ENCODE measurements at places on chromosomes 16 and 17.
A peak's percentile ranks its signal among the peaks of the same experiment; 100 is the strongest.

DNA sequence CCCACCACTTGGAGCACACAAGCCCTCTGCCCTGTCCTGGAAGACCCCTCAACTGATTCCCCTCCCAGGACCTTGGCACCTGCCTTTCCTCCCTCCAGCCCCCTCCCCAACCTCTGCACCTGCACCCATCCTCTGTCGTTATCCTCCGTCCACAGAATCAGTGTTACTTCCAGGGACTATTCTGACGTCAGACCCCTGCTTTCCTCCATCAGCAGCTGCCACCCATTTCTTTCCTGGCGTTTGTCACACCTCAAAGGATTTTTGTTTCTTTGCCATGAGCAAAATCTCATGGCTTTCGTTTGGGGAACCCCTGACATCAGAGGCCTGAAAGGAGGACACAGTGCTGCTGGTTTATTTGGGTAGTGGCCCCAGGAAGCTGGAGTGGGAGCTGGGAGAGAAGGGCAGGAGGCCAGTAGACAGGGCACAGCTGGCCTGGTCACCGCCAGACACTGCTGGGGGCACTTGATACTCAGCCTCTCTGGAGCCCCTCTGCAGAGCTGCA, 68.4 kb downstream of the SOCS1 start:
- no peak for DNase-seq

- DNase-seq = no peak
Observed at GRCh38 chr16:16075488-16076422, 126.3 kb downstream of the ABCC1 start.

GRCh38 chr16:87850009-87851006, 19.0 kb downstream of the SLC7A5 start:
- peak; percentile 82 for DNase-seq

DNA sequence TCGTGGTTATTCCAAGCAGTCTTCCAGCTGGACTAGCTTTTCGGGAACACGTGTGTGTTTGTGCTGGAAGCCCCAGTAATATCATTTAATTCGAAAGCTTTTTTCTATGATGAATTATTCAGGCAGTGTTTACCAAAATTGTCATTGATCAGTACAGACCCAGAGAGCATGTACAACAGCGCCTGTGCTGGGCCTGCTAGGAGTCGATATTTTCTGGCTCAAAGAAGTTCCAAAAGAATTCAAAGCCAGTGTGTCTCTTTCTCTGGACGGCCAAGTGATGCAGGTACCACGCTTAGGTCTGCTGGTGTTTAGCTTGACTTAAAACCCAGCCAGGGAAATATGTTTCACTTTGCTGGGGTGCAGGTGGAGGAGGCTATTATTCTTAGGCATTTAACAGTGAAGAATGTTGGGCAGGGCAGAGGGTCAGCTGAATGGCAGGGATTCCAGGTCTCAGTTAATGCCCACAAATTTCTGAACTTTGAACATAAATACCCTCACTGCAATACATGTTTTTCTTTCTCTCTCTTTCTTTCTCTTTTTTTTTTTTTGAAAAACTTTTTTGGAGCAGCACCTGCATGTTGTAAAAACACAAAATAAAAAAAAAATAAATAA, 401.3 kb downstream of the WWOX start:
- no peak for DNase-seq

GRCh38 chr16:27781981-27782880, 232.3 kb downstream of the KATNIP start:
- no peak for DNase-seq

DNA sequence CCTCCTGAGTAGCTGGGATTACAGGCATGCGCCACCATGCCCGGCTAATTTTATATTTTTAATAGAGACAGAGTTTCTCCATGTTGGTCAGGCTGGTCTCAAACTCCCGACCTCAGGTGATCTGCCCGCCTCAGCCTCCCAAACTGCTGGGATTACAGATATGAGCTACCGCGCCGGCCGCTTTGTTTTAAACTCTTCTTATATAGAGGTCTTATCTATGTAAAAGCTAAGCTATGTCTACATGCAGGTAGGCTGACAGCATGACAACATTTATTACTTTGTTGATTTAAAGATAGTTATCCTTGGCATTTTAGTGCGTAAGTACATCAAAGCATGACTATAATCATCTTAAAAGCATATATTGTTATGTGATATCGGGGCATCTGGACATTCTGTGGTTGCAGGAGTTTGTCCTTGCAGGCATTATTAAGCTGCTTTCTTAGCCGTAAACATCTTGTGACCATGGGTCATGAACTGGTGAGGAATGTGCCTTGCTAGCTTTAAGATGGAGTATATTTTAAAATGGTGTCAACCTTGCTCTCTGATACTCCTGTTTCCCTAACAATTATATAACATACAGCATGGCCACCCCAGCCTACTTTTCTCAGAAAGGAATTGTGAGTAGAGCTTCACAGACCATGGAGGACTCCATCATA, 45.8 kb upstream of the TAOK1 start:
- no peak for DNase-seq

DNA sequence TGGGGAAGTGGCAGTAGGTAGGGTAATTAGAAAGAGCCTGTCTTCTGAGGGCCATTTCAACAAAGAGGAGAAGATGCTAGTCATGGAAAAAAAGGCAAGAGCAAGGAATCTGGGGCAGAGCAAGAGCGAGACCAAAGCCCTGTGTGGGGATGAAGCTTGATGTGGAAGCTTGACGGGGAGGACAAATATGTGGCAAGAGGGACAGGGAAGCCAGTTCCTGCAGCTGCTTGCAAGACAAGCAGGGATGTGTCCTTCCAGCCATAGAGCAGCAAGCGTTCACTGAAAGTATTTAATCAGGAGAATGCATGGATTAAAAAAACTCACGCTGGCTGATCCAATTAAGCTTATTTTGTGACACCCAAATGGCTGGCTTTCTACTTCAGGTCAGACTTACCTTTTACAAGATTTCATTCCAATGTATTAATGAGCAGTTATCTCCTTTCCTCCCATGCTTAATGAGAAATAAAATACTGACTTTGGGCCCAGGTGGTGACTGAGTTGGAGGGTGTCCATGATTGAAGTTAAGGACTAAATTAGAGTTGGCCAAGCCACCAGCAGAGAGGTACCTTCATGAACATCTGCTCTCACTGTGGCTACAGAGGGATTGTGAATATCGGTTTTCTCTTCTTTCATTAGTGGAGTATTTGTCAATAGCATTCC, 76.8 kb downstream of the ABCA8 start:
- no peak for DNase-seq

DNA sequence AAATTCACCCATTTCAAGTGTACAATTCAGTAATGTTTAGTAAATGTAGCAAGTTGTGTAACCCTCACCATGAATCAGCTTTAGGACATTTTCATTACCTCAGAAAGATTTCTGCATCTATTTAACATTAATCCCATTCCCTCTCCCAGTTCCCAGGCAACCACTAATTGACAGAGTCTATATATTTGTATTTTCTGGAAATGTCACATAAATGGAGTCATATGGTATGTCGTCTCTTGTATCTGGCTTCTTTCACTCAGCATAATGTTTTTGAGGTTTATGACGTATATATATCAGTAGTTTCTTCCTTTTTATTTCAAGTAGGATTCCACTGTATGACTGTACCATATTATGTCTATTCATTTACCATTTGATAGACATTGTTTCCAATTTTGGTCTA, 199.8 kb downstream of the CYB561 start:
- no peak for DNase-seq

DNA sequence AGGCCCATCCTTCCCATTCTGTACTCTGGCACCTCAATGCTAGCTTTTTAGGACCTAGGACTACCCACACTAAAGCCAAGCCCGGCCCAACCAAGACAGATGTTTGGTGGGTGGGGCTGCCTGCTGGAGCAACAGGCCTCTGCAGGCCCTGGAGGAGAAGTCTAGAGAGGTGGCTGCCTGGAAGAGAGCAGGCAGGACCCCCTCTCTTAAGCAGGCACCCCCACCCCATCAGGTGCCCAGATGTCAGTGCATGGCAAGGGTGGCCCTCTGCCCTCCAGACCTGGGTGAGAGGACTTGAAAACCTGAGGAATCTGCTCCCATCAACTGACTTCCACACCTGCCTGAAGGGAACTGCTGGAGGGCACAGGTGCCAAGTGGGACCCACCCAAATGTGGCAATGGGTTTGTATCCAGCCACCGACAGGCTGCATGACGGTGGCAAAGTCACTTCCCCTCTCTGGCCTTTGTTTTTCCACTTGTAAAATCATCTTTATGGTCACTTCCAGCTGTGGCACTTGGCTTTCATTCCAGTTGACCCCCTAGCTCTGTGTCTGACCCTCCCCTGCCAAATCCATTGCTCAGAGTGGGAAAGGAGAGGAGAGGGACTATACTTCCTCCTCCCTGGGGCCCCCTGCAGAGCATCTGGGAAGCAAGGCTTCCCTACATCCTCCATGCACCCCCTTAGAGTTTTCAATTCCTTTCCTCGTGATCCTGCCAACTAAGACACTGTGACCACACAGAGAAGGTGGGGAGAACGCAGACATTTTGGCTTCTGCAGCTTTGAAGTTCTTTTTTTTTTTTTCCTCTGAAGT, 1.7 kb upstream of the STAT5A start:
- DNase-seq = no peak

DNA sequence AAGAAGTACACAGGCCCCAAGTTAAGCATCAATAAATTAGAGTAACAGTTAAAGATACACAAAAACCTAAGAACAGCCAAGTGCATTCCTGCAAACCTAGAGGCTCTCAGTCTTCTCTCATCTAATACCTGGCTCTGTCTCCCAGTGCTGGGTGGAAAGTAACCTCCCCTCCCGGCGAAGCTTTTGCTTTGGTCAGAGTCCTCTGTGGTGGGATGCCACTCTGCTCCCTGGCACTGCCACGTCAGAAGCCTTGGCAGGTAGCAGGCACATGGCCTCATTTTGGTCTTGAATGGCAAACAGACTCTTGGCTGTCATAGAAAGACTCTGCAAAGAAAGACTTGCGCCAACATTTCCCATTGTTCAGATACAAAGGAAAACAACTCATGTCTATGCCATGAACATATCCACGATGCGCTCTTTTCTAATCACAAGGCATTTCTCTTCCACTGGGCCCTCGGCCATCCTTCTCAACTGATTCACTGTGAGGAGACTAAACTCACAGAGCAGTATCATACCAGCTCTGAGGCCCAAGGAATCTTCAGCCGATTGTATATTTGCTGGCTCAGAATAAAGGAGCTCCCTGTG, 21.2 kb downstream of the MTHFSD start:
- no peak for DNase-seq

- no peak for DNase-seq
Observed at GRCh38 chr16:47876511-47876910, 279.3 kb downstream of the ABCC12 start.

- no peak for DNase-seq
Observed at GRCh38 chr17:38719943-38720641, 10.0 kb upstream of the CISD3 start.

DNA sequence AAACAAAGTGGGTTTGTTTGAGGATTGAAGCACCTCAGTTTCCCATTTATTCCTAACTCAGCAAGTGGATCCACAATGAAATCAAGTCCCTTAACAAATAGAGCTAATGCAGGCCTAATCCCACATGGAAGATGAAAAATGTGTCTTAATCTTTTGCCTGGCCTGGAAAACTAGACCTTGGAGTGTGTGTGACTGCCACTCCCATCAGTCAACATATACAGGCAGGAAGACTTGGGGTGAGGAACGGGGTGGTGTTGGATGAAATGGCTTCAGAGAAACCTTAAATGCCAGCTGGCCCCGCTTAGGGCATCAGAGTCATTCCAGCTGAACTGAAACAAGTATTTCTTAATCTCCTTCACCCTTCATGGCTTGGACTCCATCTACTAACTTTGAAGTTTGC, 269.5 kb downstream of the MAF start:
- DNase-seq = no peak

DNA sequence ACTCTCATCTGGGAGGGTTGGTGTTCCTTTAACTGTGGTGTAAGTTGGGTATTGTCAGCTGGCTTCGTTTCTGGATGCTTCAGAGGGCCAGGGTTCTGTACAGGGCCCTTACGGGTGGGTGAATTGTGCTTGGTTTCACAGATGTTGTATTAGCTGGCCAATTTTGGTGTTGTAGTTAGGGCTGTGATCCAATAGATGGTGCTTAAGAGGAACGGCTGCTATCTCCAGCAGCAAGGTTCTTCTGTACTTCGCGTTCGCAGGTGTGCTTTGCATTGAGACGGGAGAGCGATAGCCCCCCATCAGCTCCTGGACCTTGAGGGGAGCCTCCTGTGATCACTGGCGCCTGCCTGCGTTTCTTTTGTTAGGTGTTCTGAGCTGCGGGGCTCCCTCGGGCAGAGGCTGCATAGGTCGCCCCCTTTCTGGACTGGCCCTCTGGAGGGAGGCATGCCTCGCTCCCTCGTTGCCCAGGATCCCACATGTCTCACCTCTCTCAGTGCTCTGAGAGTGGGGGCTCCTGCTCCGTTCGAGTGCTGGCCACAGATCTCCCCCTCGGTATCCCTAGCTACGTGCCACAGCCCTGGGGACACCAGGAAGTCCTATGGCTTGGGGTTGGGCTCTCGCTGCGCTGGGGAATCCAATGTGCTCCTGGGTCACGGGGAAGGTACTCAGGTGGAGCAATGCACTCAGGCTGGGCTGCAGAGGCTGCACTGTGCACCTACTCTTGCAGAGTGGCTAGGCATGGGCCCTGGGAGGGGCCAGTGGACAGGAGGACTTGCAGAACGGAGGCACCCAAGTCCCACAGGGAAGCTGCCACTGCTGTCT, 837 bp upstream of the PRDM7 start:
- DNase-seq = no peak

- DNase-seq = no peak
Observed at GRCh38 chr17:82593590-82594087, 54.6 kb downstream of the WDR45B start.

GRCh38 chr17:64457156-64457555, 8.2 kb downstream of the MILR1 start:
- DNase-seq = no peak

All from GM18507 (cell line).